Omental fat pad (tissue), 4 donors: ENCODE measurements at places on chromosomes 11 and 22.

- DNase-seq, result no peak
These were observed 475 bp upstream of the AIP start for GRCh38 chr11:67482275-67482826.

GRCh38 chr11:35344681-35345574 lies 74.4 kb downstream of the SLC1A2 start:
- no peak for DNase-seq

DNA sequence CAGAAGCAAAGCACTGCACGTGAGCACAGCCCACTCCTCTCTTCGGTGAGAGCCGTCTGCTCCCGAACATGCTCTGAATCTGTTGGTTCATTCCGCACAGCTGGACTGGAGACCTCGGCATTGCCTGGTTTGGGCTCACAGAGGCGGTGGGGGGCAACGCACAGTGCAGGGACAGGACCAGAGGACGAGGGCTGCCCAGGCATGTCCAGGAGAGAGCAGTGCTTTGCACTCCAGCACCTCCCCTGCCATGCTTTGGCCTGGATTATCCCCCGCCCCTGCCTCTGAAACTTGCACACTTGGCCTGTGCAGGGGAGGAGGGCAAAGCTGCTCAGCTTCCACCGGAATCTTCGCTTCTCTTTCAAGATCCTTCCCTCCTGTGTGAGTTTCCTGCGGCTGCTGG lies 536.5 kb downstream of the BRD1 start:
- no peak for DNase-seq

DNA sequence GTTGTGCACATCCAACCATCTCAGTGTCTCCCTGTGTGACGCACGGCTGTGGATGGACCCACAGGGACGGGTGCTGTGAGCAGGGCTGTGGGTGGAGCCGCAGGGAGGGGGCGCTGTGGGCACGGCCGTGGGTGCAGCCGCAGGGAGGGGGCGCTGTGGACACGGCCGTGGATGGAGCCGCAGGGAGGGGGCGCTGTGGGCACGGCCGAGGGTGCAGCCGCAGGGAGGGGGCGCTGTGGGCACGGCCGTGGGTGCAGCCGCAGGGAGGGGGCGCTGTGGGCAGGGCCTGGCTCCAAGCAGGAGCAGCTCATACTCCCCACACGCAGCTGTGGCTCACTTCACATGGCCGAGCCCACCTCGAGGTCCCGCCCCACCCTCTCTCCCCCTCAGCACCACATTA lies 6.0 kb upstream of the MAPK11 start:
- no peak for DNase-seq

- no peak for DNase-seq
These were observed 167.2 kb downstream of the SWAP70 start for GRCh38 chr11:9831122-9831521.

DNA sequence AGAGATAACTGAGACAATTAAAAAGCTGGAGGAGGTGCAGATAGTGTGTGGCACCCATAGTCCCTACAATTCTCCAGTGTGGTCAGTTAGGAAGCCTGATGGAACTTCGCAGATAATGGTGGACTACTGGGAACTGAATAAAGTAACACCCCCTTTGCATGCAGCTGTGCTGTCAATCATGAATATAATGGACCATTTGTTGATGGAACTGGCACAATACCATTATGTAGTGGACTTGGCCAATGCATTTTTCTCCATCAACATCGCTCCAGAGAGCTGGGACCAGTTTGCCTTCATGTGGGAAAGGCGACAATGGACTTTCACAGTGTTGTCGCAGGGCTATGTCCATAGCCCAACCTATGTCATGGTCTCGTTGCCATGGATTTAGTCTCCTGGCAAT lies 324.2 kb downstream of the TMEM135 start:
- DNase-seq, result no peak

DNA sequence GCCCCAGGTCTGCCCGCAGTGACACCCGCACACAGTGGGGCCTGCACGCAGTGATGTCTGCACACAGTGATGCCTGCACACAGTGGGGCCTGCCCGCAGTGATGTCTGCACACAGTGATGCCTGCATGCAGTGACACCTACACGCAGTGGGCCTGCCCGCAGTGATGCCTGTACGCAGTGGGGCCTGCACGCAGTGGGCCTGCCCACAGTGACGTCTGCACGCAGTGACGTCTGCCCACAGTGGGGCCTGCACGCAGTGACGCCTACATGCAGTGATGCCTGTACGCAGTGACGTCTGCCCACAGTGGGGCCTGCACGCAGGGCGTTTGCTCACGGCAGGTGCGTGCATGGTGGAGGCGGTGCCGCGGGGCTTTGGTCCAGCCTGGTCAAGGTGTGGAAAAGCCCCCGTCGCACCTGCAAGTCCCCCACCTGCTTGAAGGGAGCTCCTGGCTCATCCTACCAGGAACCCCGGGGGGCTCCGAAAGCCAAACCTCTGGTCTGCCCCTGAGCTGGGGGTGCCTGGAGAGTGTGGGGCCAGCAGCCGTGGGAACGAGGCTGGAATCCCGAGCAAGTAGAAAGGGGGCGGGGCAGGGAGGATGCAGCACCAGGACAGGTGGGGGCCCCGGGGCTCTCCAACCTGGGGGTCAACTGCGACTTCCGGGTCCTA lies 8.9 kb upstream of the SYT8 start:
- DNase-seq, result no peak

DNA sequence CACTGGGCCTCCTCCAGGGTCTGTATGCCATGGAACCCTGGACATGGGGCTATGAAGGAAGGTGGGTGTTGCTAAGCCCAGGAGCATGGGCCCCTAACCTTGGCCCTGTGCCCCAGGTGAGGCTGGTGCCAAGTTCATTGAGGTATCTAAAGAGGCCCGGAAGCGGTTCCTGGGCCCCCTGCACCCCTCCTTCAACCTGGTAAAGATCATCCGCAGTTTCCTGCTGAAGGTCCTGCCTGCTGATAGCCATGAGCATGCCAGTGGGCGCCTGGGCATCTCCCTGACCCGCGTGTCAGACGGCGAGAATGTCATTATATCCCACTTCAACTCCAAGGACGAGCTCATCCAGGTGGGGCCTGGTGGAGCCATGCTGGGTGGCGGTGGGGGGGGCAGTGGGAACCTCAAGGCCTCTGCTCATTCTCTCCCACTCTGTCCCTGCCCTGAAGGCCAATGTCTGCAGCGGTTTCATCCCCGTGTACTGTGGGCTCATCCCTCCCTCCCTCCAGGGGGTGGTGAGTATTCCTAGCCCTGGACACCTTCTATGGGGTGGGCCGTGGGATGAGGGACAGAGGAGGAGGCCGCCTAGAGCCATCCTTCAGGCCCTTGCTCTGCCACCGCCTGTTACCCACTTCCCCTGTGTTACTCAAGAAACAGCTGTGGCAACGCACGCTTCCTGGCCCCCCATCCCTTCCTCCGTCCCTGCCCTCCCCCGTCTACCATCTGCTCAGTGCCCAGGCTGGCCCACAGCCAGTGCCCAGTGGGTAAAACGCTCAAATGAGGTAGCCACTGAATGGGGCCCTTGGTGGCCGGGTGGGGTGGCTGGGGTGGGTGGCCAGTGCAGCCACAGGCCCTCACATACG lies 3.0 kb downstream of the PNPLA2 start:
- DNase-seq, result no peak

DNA sequence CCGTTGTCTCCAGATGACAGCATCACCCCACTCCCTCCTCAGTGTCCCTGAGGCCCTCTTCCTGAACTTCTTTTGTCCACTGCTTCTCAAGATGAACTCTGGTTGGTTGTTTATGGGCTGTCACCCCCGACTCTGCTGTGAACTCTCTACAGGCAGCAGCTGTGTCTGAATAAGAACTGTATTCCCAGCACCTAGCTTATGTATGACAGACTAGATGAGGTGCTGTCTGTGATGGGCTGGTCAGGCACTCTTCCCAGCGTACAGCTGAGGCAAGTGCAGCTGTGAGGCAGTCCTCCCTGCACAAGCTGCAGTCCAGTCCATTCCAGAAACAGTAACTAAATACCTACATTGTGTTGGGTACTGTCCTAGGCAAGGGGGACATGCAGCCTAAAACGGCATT lies 111.4 kb upstream of the PITPNB start:
- no peak for DNase-seq

DNA sequence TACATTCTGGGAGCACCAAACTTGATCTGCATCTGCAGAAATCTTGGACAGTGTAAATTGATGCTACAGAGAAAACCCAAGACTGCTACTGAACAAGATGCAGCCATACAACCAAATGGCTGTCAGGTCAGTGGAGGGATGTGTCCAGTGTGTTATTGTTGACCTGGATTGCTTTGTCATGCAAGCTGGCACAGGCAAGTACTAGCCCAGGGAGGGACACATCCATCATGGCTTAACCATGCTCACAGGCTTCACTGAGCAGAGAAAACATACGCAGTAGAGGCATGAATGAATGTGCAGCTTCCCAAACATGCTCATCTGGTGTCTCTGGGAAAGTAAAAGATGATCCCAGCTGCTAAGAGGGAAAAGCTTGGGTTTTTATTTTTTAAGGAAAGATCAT lies 93.6 kb downstream of the MTNR1B start:
- no peak for DNase-seq

GRCh38 chr11:17798253-17798652 lies 63.7 kb downstream of the KCNC1 start:
- no peak for DNase-seq

DNA sequence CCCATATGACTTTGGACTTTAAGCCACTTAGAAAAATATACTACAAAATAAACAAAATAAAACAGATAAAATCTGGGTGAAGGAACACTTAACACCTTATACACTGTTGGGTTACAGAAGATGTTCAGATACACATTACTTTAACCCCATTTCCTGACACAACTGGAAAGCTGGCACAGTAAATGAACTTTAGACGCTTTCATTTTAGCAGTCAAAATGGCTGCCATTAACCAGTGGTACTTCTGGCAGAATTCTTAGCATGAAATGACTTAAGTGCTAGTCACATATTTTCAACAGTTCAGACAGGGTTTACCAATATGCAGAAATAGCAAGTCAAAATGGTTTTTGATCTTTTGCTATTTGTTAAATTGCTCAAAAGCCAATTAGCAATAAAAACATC lies 37.9 kb downstream of the PIK3C2A start:
- no peak for DNase-seq

GRCh38 chr11:65776196-65776595 lies 4.6 kb downstream of the AP5B1 start:
- DNase-seq, result no peak

DNA sequence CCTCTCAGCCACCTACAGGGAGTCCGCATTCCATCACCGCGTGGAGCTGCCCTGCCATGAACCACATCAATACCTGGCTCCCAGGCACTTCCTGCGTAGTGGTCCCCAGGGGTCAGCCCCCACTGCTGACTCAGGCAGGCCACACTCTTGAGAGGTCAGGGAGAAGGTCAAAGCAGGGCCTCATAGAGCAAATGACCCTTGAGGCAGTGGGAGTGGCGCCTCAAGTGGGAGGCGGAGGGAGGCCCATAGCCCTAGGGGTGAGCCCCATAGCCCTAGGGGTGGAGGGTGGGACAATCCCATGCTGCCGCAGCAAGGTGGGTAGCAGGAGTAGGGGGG lies 5.0 kb downstream of the PRDX5 start:
- no peak for DNase-seq

- DNase-seq, result no peak
These were observed 558.4 kb upstream of the CADM1 start for GRCh38 chr11:116062490-116063171.

- no peak for DNase-seq
These were observed 1.3 kb downstream of the TCN1 start for GRCh38 chr11:59865031-59865430.

GRCh38 chr11:12717851-12718291 lies 43.6 kb downstream of the TEAD1 start:
- DNase-seq, result no peak

- no peak for DNase-seq
These were observed 141.2 kb downstream of the CSNK2A3 start for GRCh38 chr11:11211888-11212287.

- DNase-seq, result no peak
These were observed 69.7 kb upstream of the GRK3 start for GRCh38 chr22:25494774-25495173.

DNA sequence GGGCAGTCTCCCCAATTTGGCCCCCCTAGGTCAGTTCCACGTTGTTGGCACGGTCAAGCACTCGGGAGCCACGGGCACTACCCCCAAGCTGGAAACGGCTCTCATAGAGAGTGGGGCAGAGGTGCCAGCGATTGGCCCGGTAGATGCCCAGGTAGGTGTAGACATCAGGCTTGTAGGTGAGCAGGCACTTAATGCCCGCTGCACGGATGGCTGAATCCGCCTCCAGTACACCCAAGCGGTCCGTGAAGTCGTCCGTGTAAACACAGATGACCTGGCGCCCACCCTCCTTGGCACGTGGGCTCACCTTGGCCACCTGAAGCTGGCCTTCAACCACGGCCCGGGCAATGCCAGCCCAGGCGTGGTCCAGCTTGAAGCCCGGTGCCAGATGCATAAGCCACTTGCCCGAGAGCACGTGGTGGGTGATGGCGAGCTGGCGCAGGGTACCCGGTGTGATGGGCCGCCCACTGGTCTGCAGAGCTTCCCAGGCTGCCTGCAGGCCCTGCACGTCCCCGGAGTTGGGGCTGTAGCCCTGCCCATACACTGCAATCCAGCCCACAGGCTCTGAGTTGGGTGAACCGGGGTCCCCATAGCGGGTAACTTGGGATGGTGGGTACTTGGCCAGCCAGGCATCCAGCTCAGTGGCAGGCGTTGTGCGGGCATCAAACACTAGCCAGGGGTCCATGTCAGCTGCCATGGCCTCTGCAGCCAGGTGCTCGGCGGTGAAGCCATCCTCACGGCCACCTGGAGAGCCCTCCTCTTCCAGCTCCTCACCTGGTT lies 1.2 kb downstream of the C11orf68 start:
- no peak for DNase-seq

GRCh38 chr11:100883830-100884229 lies 196.7 kb downstream of the ARHGAP42 start:
- no peak for DNase-seq

DNA sequence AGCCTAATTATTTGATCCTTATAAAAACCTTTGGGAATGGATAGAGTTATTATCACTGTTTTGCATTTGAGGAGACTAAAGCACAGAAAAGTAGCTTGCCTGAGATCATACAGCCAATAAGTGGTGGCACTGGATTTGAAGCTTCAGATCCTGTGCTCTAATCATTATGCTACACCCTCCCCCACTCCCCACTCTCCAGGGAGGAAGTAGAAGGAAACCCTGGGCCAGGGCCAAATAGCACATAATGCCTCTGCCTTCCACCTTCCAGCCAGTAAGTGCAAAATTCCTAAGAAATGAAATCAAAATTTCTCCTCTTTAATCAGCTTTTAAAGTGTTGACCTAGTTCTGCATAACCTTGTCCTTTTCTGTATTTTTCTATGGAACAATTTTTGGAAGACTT lies 61.6 kb downstream of the SIK2 start:
- no peak for DNase-seq

- no peak for DNase-seq
These were observed 110.0 kb upstream of the PAX6 start for GRCh38 chr11:31921081-31921480.

GRCh38 chr11:74680703-74681531 lies 50.3 kb downstream of the CHRDL2 start:
- DNase-seq, result no peak
